ENCODE measurements at places on chromosomes 5 and 9. TPM values are rescaled to one million over a fixed set of nuclear protein-coding genes. Genes with fewer than 3 reads are reported as not detected.

The SLC36A2 gene
- under 0.01 TPM for total RNA-seq

The STC2 gene
- 0.27 TPM for total RNA-seq

The IFNA2 gene
- not detected for total RNA-seq

The ADAMTS13 gene
- total RNA-seq = 1.6 TPM

The TMEM215 gene
- not detected for total RNA-seq

The GAS1 gene
- total RNA-seq = 0.27 TPM

The FOXD4L6 gene
- total RNA-seq = under 0.01 TPM

The LEAP2 gene
- total RNA-seq = 0.81 TPM

The SARDH gene
- 10.5 TPM for total RNA-seq

The RUSC2 gene
- 17.8 TPM for total RNA-seq

The ADAMTS6 gene
- 1.9 TPM for total RNA-seq

The FAM200C gene
- 2.4 TPM for total RNA-seq

The MAP1B gene
- total RNA-seq = 0.54 TPM

The FBP2 gene
- not detected for total RNA-seq

The FYB1 gene
- total RNA-seq = 1.6 TPM

- DNase-seq = no peak
Measured at GRCh38 chr9:97737429-97737828, 40.3 kb upstream of the XPA start.

DNA sequence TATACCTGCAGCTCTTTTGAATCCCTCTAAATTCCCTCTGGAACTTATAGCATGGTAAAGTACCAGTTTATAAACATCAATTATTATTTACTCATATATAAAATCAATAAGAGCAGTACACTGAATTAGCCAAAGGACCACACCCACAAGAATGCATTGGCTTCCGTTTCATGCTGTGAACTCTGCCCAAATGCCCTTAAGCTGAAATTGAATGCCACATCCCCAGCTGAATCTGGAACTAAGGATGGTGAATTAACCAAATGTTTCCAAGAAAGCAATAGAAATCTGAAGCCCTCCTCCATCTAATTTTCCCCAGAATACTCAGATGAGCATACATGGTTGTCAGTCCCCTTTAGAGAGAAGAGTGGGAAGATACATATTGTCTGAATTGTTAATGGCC lies 436.4 kb upstream of the FTMT start:
- no peak for DNase-seq

GRCh38 chr9:128007566-128008138 lies 26.9 kb upstream of the EEIG1 start:
- peak; percentile 92 for DNase-seq

GRCh38 chr9:112753725-112754124 lies 3.2 kb downstream of the SNX30 start:
- DNase-seq = no peak

DNA sequence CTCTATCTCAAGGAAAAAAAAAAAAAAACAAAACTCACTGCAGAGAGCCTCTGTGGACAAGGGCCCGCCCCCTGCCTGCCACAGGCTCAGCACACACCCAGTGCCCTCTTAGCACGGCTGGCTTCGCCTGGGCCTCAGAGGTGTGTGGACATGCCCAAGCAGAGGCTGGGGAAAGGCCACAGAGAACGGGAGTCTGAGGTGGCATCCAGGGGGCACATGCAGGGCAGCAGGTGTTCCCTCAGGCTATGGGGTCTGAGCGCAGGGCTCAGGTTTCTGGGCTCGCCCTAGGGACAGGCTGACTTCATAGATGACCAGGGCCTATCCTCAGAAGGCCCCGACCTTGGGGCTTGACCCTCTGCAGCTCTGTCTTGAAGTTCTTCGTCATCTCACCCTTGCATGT lies 138.7 kb downstream of the ZNF354C start:
- no peak for DNase-seq

- peak; percentile 39 for DNase-seq
Measured at GRCh38 chr5:77893225-77893860, 117.2 kb upstream of the TBCA start.

GRCh38 chr9:35106343-35106730 lies 3.4 kb upstream of the STOML2 start:
- no peak for DNase-seq

DNA sequence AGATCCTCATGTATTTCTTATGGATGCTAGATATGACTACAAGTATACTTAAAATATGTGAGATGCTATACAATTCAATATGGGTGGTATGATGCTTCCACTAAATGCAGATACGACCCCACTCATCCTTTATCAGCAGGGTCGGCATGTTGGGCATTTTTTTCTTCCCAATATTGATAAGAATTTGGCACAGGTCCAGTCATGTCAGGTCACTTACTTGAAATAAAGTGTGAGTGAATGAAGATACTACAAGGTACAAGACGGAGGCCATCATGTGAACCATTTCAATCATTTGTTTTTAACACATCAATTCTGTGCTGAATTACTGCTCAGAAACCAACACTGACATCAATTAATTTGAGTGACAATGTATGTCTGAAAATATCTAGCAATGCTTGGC lies 146.9 kb upstream of the GNA14 start:
- DNase-seq = no peak

DNA sequence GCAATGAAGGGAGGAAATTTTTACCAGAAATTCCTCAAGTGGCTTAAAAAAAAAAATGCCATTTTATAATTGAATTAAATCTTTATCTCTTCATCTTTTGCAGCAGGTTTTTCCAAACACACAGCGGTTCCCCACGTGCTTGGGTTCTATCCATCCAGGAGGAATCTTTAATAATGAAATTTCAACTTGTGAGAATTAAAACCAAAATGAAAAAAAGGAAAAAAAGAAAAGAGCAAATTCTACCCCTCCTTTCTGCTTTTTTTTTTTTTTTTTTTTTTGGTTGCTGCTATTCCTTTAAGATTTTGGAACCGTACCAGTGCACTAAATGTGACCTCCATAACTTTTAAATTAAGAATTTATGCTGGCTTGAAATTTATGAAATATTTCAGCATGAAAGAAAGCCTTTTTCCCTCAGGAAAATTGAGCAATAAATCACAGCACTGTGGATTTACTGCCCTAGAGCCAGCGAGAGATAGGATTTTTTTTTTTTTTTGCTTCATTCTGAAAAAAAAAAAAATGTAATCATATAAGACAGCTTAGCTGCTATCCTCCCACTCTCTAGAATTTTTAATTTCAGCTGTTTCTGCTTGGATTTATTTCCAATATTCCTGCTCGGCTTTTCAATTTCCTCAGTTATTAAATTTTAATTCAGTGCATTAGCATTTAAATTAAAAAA lies 88.5 kb downstream of the ZNF618 start:
- no peak for DNase-seq

GRCh38 chr9:23117616-23118015 lies 671.0 kb downstream of the DMRTA1 start:
- no peak for DNase-seq

DNA sequence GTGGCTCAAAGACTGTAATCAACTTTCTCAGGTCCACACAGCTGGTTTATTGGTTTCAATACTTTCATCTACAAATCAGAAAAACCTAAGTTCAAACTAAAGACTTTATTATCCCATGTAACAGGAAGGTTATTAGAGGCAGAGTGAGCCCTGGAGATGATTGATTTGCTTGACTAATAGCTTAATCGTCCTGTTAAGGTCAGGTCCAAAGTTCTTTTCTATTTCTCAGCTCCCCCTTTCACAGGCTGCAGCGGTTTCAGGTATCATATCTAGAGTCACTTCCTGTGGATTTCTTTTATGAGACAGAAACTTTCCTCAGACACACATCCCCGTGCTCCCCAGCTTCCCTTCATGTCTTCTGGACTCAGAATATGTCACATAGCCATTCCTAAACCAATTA lies 166.4 kb downstream of the PRELID2 start:
- no peak for DNase-seq

GRCh38 chr9:13282998-13283397 lies 3.5 kb upstream of the MPDZ start:
- no peak for DNase-seq

DNA sequence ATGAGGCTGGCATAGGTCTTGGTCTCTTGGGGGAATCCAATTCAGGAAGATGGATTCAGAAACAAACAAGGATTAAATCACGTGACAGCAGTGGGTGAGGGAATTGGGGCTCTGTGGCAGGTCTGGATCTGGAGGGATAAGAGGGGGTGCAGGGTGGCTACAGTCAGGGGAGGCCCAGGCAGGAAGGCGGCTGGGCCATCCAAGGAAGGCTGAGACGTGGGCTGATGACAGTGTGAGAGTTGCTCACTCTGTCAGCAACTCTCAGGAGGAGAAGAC lies 65.8 kb upstream of the COL5A1 start:
- DNase-seq = no peak

DNA sequence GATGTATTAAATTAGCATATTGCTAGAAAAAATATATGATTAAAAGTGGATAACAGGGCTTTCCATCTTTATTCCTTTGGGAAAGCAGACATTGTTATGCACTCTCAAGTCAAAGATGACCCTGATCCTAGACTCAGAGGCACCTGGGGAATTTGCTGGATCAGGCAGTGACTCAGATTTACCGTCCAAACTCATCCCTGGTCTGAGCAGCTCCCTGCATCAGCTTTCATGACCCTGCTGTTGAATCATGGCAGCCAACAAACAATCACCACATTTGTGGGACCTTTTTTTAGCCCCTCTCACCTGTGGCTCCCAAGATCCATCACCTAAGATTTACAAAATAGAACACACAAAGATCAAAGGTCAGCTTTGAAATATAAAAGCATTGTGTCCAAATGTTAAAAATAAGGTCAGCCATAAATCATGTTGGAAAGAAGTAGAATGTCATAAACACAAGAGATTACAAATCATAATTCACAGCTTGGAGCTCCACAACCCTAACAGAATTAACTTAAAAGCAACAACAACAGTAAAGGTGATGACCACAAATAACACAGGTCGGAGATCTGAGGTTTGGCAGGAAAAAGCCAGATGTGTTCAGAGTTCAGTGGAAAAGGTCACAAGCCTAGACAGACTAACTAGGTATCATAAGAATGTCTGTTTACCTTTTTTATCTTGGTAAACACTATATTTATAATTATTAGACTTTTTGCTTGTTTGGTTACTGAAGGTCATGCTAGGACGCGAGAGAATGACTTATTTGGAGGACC lies 55.5 kb downstream of the ZFAND5 start:
- DNase-seq = no peak

- no peak for DNase-seq
Measured at GRCh38 chr9:14307989-14308852, 5.7 kb downstream of the NFIB start.

DNA sequence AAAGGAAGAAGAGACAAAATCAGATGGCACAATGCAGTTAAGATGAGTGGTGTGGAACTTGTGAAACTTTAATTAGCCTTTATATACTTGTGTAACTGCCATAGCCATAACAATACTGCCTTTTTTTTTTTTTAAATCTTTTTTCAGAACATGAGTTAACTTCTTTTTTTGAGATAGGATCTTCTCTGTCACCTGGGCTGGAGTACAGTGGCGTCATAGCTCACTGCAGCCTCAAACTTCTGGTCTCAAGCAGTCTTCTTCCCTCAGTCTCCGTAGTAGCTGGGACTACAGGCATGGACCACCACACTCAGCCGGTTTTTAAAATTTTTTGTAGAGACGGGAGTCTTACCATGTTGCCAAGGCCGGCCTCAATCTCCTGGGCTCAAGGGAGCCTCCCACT lies 37.2 kb downstream of the GPBP1 start:
- DNase-seq = no peak

- no peak for DNase-seq
Measured at GRCh38 chr5:10977011-10977410, 216.0 kb upstream of the DAP start.

DNA sequence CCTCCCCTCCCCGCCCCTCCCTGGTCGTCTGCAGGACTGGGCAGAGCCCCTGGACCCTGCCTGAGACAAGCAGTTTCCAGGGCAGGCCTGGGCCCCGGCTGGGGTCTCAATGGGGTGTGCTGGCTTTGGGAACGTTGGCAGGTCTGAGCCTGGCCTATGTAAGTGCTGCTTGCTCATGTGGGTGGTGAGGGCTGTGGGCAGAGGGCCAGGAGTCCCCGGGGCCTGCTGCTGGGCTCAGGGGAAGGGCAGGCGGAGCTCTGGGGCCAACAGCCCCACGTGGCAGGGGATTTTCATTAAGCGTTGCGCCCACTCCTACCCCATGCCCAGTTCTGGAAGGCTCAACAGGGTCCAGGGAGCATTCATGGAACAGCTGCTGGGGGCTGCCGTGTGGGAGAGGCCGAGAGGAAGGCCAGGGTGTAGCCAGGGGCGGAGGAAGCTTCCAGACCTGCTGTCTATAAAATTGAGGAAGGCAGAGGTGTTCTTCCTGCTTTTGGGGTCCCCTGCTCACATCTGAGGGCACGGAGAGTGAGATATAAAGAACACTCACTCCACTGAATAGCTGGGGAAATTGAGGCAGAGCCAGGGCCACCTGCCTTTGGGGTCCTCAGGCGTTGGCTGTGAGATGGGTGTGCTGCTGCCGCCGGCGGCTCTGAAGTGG lies 32.5 kb downstream of the RXRA start:
- DNase-seq = no peak

DNA sequence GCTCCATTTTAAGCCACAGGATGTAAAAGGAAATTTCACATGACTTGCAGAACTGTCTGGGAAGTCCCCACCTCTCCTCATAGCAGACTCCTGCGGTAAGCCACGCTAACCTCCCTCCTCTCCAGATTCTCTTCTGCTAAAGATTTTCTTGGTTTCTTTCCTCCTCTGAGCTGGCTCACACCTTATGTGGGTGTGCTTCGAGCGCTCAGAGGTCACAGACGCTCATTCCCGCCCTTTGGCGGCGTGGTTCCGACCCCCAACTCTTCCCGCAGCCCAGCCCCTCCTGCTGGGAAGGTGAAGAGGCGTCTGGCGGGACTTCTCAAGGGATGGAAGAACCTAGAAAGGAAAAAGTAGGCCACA lies 32.9 kb upstream of the CDK20 start:
- DNase-seq = no peak

- peak; percentile 66 for DNase-seq
Measured at GRCh38 chr5:66987949-66988838, 208.4 kb downstream of the CD180 start.

DNA sequence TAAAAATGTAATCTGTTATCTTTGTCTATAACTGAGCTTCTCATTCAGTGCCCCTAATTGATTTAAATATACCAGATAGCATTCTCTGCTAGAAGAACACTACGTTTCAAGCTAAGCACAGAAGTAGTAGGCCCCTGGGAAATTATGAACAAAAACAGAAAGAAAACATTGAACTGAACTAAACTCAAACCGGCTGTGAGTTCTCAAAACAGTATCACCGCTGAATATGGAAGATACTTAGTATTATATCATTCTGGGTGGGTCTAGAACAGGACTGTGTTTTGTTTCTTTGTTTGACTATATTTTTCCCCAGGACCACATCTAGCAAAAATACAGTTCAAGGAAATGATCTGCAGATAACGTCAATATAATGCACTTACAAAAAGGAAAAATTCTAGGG lies 95.1 kb upstream of the HMHB1 start:
- DNase-seq = no peak

DNA sequence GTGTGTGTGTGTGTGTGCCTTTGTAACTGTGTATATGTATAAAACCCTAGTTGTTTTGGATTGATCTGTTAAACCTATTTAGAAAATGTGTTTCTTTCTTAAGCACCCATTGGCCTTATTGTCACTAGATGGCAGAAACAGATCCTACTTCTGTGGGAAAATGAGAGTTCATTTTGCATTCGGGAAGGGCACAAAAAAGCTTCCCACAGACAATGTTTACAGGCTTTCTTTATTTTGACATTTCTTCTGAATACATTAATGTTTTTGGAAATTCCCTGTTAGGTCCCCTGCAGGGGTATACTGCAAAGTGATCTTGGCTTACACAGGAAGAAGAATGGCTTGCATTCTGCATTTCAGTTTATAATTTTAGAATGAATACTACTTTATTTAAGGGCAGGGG lies 481.8 kb upstream of the ARRDC3 start:
- no peak for DNase-seq

- no peak for DNase-seq
Measured at GRCh38 chr5:108650997-108651396, 96.7 kb upstream of the FER start.
